Stimulated activated CD8-positive, alpha-beta memory T cell treated with anti-CD3 and anti-CD28 coated beads, Interleukin-12 subunit alpha, Interleukin-12 subunit beta, amount 100 ng/mL, for 1 hour (primary cell): ENCODE measurements at places on chromosomes 3 and 15.
A peak's percentile ranks its signal among the peaks of the same experiment; 100 is the strongest.

GRCh38 chr15:75508840-75509532 is 57.5 kb upstream of the SIN3A start:
- DNase-seq: no peak

- DNase-seq: no peak
Observed at GRCh38 chr3:44060164-44060563, 181.5 kb upstream of the TOPAZ1 start.

DNA sequence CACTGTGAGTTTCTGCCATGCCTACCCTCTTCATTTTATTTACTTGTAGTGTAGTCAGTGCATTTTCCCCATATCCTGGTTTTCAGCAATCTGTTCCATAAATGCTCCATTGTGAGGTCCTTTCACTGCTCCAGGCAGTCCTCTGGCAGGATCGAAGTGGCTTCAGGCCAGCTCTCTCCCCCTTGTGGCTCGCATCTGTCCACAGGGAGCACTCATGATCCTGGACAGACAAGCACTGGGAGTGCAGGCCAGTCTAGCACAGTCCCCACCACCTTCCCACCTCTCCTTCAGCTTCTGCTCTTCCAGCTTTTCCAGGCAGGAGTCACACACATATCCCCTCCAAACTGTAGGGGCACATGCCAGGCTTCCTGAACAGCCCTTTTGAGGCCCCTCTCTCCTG is 173.6 kb downstream of the PPM1L start:
- DNase-seq: no peak

- DNase-seq: peak; percentile 38
Observed at GRCh38 chr3:50542177-50543034, 25.1 kb downstream of the C3orf18 start.

DNA sequence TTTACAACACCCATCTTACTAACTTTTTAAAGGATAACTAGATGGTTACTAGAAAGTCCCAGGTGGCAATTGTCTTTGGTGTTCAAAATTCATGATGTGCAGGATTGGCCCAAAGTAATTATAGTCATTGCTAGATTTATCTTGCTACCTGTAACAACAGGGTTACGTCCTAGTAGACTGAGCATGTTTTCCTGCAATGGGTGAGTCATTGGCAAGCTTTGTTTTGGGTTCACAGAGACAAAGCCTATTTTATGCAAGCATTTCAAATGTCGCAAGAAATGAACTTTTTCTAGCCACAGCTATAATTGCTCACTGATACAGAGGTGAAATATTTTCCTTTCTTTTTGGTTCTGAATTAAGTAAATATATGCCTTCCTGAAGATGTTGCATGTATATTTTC is 267.6 kb downstream of the AGBL1 start:
- DNase-seq: no peak

DNA sequence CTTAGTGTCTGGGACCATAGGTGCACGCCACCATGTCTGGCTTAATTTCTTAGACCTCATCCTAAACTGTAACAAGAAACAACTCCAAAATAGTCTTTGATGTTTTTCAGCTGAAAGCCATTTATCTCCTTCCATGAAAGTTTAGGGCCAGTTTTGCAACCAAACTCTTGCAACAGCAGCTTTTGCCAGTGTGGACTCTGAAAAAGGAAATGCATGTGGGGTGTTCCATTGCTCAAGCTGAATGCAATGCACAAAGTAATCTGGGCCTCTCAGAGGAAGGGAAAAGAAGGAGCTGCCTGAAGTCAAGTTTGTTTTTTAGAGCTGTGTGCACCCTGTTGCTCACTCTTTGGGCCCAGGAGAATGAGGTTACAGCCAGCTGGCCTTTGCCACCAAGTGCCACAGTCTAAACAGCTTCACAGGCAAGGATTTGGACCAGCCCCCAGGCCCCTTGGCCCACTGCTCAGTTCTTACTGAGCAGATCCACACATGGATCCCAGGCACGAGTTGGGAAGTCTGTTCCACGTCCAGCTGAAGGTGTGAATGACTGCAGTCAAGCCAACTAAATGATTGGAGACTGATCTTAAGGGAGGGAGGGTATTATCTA is 212.3 kb upstream of the LRRFIP2 start:
- no peak for DNase-seq

- no peak for DNase-seq
Observed at GRCh38 chr15:32908135-32908801, 190.5 kb downstream of the GREM1 start.

DNA sequence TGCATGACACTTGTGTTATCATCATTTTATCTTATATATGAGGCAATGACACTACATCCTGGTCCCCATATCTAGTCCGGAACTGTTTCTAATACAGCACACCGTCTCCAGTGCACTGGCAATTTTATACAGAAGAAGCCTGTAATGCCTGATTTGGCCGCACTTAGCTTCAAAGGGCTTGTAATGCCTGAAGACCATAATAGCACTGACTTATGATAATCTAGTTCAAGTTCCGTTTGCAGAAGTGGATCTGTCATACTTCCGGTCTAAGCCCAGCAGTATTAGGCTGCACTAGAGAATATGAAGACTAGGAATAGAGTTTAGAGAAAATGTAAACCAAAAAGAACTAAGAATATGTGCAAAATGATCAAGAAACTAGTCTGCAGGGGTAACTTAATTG is 1.3 kb downstream of the BNIP2 start:
- peak; percentile 4 for DNase-seq

DNA sequence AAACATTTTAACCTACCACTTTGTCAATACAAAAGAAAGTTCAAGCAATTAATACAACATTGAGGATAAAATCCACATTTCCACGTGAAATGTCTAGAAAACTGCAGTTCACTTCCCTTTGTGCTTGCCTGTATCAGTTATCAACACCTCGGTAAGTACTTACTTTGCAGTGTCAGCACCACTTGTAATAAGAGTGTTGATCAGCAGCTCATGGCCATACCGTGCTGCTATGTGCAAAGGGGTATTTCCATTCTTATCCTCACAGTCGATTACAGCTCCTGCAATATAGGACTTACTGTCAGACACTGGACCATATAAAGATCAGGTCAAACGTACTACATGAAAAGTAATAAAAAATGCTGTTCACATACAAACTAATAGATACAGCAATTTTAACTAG is 84.4 kb downstream of the ANKRD28 start:
- DNase-seq: no peak

- no peak for DNase-seq
Observed at GRCh38 chr3:28860307-28860706, 420.6 kb upstream of the RBMS3 start.

DNA sequence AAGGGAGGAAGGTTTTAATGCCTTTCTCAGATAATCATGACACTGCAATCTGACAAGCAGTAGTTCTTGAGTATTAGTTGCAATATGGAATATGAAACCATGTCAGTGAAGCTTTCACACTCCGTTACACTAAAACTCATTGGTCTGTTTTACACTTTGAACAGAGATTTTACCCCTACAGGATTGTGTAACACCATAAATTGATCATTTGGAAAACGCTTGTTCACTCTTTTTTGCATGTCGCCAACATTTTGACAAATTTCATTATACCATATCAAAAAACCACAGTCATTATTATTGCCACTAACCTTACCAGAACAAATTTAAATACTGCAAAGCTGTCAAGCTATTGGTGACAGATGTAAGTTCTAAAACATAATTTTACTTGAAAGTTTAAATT is 404.8 kb upstream of the THBS1 start:
- DNase-seq: no peak

DNA sequence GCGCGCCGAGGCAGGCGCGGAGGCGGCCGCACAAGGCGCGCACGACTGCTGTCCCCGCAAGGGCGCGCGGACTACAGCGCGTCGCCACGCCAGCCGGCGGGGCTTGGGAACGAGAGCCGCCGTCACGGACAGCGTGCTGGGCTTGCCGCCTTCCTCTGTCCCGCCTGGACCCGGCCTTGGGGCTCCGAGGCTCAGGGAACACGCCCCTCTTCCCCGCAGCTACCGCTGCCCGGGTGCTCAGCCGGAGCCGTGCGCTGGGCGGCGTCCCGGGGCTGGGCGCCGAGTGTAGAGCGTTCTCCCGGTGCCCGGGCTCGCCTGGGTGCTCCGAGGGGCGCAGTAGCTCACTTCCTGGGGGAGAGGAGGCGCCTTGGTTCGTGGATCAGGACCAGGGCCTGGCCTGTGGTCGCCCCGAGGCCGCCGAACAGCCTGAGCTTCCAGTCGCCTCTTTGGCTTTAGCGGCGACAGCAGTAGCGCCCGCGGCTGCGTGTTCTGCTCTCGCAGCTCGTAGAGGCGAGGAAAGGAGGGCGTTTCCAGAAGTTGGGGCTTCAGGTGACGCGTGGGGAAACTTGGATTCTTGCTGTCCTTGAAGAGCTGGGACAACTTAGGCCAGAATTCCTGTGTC is 226.7 kb upstream of the C2CD4B start:
- no peak for DNase-seq

DNA sequence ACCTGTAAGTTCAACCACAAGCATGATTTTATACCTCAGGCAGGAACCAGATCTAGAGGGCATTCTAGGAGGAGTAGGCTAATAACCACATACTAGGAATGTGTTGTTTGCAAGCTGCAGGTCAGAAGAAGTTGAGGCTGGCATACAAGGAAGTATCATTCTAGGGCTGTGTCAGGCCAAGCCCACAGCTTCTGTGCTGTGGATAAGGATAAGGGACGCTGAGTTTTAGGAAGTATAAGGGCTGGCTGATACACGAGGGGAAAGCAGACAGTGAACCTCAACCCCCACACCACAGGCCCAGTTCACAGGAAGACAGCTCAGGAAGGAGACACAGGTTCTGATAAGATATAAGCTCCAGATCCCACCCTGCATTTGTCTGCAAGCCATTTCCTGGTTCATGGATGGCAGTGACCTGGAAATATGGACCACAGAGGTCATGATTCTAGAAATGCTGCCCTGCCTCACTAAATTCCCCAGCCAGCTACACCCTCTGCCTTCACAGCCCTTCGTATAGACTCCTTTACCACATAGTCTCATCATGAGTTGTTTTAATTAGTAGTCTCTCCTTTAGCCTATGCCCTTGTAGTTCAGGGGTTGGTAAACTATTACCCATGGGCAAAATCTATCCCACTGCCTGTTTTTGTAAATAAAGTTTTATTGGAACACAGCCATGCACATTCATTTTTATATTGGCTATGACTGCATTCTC is 260.7 kb downstream of the OPA1 start:
- no peak for DNase-seq

GRCh38 chr3:77179762-77180161 is 139.9 kb downstream of the ROBO2 start:
- no peak for DNase-seq

GRCh38 chr15:44075535-44075934 is 119.5 kb downstream of the FRMD5 start:
- DNase-seq: no peak

GRCh38 chr3:21599890-21600289 is 151.1 kb downstream of the ZNF385D start:
- DNase-seq: no peak

DNA sequence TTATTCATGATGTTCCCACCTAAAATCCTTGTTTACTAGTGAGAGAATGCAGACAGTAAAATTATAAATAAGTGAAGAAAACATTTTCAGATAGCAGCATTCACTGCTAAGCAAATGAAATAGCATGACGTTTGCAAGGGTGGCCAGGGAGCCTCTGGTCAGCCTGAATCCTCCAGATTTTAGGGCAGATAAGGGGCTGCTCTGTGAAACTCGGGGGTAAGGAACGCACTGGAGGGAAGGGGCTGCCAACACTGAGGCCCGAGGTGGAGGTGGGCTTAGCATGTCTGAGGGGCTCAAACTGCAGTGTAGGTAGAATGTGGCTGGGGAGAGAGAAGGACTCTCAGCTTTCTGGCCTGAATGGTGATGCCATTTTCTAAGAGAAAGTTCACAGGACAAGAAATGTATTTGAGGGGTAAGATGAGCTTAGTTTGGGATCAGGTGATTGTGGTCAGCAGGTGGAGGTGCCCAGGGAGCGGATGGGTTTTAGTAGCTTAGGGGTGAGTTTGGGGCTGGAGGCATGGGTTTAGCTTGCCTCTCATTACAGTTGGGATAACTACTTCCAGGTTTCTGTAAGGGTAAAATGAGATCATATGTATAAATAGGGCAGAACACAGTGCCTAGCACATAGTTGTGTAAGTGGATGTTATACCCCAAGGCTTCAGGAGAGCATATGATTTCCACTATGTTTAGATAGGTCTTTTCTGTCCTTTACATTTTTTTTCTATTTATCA is 20.5 kb downstream of the GPR171 start:
- DNase-seq: no peak

DNA sequence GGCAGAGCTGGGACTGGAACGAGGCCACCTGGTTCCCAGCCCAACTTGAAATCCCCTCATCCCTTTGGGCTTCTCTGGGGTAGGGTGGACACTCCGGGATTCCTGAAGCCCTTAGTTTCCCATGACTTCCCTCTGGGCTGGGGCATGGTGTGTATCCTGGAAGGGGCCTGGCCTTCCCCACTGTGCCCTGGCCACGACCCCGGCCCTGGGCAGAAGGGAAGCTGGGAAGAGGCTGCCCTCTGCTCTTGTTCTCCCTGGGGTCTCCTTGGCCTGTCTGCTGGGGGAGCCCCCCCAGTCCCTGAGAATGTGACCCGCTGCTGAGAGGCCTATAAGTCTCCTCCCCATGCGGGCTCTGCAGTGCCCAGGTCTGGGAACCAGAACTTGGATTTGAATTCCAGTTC is 104.9 kb downstream of the LINGO1 start:
- no peak for DNase-seq

- DNase-seq: no peak
Observed at GRCh38 chr3:46926039-46926438, 48.5 kb downstream of the PTH1R start.

DNA sequence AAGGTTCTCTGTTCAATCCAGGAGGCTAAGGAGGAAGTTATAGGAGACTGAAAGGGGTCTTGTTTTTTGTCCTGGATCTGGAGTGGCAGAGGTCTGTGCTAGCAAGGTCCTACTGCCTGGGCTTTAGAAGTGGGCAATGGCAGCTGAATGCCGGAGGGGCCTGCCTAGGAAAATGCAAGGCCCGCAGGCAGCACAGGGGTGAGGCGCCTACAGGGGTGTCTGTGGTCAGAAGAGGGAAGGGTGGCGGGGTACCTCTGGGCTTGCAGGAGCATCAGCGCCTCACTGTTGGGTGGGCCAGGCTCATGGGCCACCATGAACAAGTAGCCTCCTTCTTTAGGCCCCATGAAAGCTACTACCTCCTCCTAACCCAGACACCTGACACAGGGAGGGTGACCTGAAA is 175.4 kb downstream of the PEX5L start:
- DNase-seq: no peak

- DNase-seq: no peak
Observed at GRCh38 chr3:94082391-94082937, 19.6 kb downstream of the NSUN3 start.

DNA sequence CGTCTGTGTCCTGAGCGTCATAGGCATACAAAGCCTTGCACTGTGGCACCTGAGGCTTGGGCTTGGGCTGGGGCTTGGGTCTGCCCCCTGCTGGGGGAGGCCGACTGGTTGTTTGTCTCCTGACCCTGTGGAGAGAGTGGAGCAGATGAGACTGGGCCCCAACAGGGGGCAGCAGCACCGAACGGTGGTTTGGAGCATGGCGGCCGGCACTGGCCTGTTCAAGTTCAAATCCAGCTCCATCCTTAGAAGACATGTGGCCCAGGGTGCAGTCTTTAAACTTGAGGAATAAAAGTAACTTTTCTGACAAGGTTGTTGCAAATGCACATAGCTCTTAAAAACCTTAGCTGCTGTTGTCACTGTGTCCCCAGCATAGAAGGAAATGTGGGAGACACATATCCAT is 33.3 kb downstream of the CCNB2 start:
- peak; percentile 4 for DNase-seq
